ENCODE measurements at places on chromosomes 2 and 18.
A peak's percentile ranks its signal among the peaks of the same experiment; 100 is the strongest.

- no peak for DNase-seq
Observed at GRCh38 chr18:37872562-37872961, 307.0 kb upstream of the CELF4 start.

- no peak for DNase-seq
Observed at GRCh38 chr2:45833301-45833967, 182.0 kb downstream of the PRKCE start.

GRCh38 chr2:202007983-202008354 lies 25.7 kb upstream of the FZD7 start:
- DNase-seq: no peak

GRCh38 chr2:210617732-210618330 lies 61.4 kb downstream of the CPS1 start:
- DNase-seq: peak; percentile 46

- DNase-seq: no peak
Observed at GRCh38 chr2:33516456-33516995, 40.1 kb downstream of the RASGRP3 start.
